ENCODE measurements at places on chromosomes 2 and 18.

DNA sequence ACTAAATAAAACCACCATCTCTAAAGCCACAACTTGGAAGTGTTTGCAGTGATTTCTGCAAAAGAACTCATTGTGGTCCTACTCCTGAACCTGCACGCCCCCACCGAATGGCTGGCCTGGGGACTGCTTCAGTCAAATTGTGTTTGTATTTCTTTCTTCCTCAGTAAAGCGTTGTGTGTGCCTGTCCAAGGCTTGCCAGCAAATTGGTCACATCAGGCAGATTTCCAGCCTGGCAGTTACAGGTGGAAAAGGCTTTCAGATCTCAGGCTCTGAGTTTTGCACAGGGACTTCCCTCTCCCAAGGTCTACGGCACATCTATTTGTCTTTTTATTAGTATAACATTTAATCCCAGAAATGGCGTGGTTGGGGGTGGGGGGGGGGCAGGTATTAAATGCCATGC is 54.0 kb upstream of the NOSTRIN start:
- no peak overlapping the region for H3K4me3 ChIP-seq
- H3K36me3 ChIP-seq = no peaks in the 10 kb centered on the region
- H3K27ac ChIP-seq = no peak overlapping the region
- no peaks in the 10 kb centered on the region for H3K4me1 ChIP-seq
- no peak for DNase-seq

GRCh38 chr2:33764551-33764950 is 165.5 kb upstream of the FAM98A start:
- H3K4me1 ChIP-seq = no peaks in the 10 kb centered on the region
- no peak overlapping the region for H3K4me3 ChIP-seq
- H3K27me3 ChIP-seq = no peaks in the 10 kb centered on the region
- H3K36me3 ChIP-seq = no peaks in the 10 kb centered on the region
- no peak overlapping the region for H3K27ac ChIP-seq

DNA sequence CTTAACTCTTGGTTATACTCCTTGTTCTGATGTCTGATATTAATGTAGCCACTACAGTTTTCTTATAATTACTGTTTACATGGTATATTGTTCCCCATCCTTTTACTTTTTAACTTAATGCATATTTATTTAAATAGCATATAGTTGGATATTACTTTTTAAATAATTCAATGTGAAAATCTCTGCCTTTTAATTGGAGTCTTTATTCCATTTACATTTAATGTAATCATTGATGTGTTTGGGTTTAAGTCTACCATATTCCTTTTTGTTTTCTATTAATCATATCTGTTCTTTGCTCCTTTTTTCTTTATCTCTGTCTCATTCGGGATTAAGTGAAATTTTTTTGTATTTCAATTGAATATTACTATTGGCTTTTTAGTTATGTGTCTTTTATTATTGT is 109.1 kb downstream of the MTX2 start:
- DNase-seq = no peak
- H3K36me3 ChIP-seq = no peaks in the 10 kb centered on the region
- H3K4me3 ChIP-seq = no peak overlapping the region
- H3K27ac ChIP-seq = no peak overlapping the region
- no peaks in the 10 kb centered on the region for H3K27me3 ChIP-seq

DNA sequence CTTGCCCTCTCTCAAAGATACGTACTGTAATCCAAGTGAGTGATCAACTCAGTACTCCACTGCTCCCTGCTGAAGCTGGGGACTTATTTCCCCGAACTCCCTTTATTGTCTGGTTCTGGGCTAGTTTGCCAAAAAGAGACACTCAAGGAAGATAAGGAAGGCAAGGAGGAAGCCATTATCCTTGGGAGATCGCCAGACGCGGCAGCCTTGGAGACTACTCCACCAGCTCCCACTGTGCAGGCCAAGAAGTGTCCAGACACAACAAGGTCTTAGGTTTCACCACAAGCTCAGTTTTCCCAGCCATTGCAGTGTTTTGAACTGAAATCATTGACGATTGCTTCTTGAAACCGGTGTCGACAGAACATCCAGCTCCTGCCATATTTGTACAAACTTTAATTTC is 439.6 kb upstream of the UBE2E3 start:
- no peaks in the 10 kb centered on the region for H3K27me3 ChIP-seq
- no peak overlapping the region for H3K27ac ChIP-seq
- no peaks in the 10 kb centered on the region for H3K4me1 ChIP-seq
- no peak overlapping the region for H3K4me3 ChIP-seq

DNA sequence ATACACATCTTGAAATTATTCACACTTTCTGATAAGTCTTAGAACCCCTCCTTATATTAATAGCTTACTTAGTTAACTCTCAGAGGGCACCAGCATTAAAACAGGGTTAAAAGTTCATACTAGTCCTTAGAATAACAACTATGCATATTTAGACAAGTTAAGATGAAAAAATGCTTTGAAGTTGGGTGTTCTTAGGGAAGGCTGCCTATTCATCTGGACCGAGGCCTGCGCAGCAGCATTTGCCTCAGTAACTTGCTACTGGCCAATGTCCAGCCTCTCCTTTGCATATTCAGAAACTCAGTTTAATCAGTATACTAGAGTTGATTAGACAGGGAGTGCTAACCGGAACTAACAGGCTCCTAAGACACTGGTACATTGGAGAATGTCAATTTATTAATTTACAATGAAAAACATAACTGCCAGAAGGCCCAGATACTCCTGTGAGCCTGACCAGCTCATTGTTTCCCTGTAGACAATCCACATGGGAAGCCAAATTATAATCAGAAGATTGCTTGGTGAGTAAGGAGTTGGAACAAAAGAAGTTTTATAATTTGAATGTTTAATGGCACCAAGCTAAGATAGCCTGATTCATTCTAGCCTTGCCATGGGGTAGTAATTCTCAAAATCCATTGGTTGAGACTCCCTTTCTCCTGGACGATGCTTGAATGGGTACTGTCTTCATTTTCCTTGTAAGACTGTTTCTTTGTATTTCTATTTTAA is 48.9 kb downstream of the DYNC1I2 start:
- H3K27me3 ChIP-seq = no peaks in the 10 kb centered on the region
- H3K27ac ChIP-seq = no peak overlapping the region
- H3K4me3 ChIP-seq = no peak overlapping the region
- H3K36me3 ChIP-seq = peaks cover 4% of the 10 kb centered on the region

DNA sequence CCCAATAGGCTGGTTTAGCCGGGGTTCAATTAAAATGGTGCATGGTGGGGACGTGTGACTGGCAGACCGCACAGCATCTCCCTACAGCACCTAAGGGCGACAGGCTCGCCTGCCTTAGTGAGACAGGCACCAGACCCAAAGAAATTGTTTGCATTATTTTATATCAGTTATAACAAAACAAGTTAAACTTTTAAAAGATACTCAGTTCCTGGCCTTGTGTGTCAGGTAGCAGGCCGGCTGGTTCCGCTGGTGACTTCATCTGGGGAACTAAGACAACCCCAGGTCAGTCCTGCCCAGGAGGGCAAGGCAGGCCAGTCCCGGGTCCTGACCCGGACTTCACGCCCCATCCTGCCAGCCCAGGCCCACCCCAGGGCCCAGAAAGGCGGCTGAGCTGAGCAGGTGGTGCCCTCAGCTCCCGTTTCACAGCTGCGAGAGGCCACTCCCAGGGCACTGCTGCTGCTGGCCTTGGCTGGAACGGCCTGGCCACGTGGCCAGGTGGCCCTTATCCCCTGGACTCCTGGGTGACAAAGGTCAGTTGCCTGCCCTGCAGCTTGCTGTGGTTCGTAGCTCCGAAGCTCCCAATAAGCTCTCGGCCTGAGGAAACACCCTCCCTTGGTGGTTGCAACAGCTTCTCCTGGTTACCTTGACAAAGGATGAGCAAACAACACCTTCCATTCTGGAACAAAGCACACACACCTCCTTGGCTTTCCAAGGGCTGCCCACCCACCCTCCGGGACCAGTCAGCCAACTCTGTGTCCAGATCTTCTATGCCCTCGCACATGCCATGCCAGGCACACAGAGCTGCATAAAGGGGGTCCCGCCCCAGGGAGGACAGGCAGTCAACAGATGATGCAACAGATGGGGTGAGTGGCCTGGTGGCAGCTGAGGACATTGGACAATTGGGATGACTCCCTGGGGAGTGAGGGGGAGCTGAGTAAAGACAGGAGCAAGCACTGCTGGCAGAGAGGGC is 11.3 kb upstream of the AGXT start:
- peak overlapping the region; percentile 76 for H3K27ac ChIP-seq
- DNase-seq = peak; percentile 73
- H3K4me3 ChIP-seq = no peak overlapping the region
- no peaks in the 10 kb centered on the region for H3K27me3 ChIP-seq
- peaks cover 4% of the 10 kb centered on the region for H3K4me1 ChIP-seq
- no peaks in the 10 kb centered on the region for H3K36me3 ChIP-seq

DNA sequence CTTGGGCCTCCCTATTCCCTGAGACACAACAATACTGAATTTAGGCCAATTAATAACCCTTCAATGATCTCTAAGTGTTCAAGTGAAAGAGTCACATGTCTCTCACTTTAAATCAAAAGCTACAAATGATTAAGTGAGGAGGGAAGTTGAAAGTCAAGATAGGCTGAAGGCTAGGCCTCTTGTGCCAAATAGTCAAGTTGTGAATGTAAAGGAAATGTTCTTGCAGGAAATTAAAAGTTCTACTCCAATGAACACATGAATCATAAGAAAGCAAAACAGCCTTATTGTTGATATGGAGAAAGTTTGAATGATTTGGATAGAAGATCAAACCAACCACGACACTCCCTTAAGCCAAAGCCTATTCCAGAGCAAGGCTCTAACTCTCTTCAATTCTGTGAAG is 286.9 kb downstream of the MEIS1 start:
- no peak for DNase-seq
- no peaks in the 10 kb centered on the region for H3K27me3 ChIP-seq
- no peaks in the 10 kb centered on the region for H3K36me3 ChIP-seq
- no peak overlapping the region for H3K27ac ChIP-seq
- H3K4me1 ChIP-seq = no peaks in the 10 kb centered on the region
- H3K4me3 ChIP-seq = no peak overlapping the region

DNA sequence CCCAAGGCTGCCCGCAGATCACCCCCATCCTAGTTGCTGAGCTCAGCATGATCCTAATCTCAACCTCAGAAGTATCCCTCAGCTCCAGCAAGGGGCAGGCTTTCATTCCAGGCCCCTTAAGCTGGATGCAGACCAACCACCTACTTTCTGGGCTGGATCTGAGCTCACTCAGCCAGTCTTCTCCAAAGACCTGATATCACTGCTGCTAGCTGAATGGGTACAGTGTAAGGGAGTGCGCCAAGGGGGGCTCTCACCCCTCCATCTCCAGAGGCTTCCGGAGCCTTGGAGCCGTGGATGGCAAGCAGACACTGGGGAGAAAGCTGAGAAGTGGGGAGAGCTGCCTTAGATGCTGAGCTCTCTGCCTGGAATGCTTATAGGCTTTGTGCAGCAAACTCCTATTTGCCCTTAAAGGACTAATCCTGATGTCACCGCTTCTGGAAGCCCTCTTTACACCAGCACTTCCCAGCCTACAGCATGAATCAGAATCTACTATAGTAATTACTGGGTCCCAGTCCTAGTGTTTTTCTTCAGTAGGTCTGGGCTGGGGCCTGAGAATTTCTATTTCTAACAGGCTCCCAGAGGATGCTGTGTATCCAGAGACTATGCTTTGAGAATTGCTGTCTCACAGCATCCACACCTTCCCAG is 31.0 kb downstream of the GYPC start:
- no peaks in the 10 kb centered on the region for H3K27me3 ChIP-seq
- DNase-seq = no peak
- H3K4me3 ChIP-seq = no peak overlapping the region
- no peak overlapping the region for H3K27ac ChIP-seq
- H3K36me3 ChIP-seq = no peaks in the 10 kb centered on the region

DNA sequence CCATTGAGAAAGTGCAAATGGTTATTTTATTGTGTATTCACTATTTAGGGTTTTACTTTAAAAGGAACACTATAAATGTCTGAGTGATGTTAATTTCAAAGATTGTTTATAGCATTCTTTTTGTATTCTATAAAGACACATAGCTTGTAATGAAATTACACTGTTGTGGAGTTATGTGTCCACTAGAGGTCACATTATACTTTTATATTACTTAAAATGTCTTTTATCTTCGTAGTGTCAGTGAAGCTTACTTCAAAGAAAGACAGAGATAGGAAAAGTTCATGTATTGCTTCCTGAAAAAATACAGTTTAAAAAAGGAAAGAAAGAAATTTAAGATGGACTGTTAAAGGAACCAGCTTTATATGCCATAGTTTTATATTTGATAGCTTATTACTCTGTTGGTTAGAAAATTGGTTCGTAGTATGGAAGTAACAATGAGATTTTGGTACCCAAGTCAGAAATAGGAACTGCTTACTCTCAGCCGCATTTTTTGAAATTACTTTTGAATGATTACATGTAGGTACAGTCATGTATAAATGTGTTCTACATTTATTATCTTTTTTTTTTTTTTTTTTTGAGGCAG is 20.5 kb downstream of the APLF start:
- no peak overlapping the region for H3K4me3 ChIP-seq
- DNase-seq = peak; percentile 23
- no peaks in the 10 kb centered on the region for H3K36me3 ChIP-seq
- no peaks in the 10 kb centered on the region for H3K27me3 ChIP-seq

DNA sequence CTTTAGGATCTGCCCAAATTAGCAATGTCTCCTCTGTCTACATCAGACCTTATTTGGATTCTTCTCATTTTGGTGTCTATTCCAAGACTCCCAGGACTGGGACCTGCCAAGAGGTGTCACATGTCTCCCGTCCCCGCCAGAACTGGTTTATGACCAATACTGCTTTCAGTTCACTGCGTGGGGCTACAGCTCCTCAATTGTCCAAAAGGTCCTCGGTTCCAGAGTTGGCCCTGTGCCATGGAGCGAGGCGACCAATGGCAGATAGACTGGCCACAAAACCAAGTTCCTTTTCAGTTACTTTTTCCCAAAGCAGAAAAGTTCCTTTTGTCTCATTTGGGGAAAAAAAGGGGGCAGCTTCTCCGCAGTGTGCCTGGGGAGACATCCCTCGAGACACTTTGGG is 144.1 kb upstream of the ZNF236 start:
- no peak overlapping the region for H3K27ac ChIP-seq
- DNase-seq = no peak
- H3K27me3 ChIP-seq = no peaks in the 10 kb centered on the region
- no peak overlapping the region for H3K4me3 ChIP-seq
- no peaks in the 10 kb centered on the region for H3K4me1 ChIP-seq
- H3K36me3 ChIP-seq = no peaks in the 10 kb centered on the region

DNA sequence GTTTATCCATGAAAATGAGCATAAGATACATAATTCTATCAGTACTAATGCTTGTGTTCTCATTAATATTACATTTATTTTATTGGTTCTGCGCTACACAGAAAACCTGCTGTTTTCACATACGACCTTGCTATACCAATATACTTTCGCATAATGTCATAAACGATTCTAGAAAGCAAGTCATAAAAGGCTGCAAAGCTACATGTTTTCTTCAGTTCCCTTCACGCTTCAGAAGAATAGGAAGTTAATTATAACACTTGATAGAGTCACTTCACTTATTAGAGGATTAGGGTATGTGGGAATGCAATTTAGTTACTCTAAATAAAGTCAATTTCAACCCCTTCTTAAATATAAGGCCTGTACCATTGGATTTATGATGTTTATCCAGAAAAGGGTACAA is 29.0 kb downstream of the PSME4 start:
- no peak for DNase-seq
- H3K4me3 ChIP-seq = no peak overlapping the region
- H3K4me1 ChIP-seq = no peaks in the 10 kb centered on the region
- H3K36me3 ChIP-seq = no peaks in the 10 kb centered on the region
- H3K27ac ChIP-seq = no peak overlapping the region

Data from hepatocyte (in vitro differentiated cells).